ENCODE measurements at places on chromosomes 6 and 20. TPM values are rescaled to one million over a fixed set of nuclear protein-coding genes. Genes with fewer than 3 reads are reported as not detected.

The CABLES2 gene
- polyA plus RNA-seq: 2.9 TPM

The STX11 gene
- polyA plus RNA-seq: 9.0 TPM

The CDH26 gene
- polyA plus RNA-seq: 0.45 TPM

The STMND1 gene
- not detected for polyA plus RNA-seq

The C20orf204 gene
- 0.49 TPM for polyA plus RNA-seq

The CRISP3 gene
- polyA plus RNA-seq: 0.06 TPM

The SYCP2 gene
- polyA plus RNA-seq: 0.75 TPM

The DLK2 gene
- polyA plus RNA-seq: 4.5 TPM

The SIRPG gene
- 0.10 TPM for polyA plus RNA-seq

The SPEF1 gene
- 0.29 TPM for polyA plus RNA-seq

The LHFPL5 gene
- polyA plus RNA-seq: not detected

The POM121L2 gene
- polyA plus RNA-seq: not detected

The FOXA2 gene
- polyA plus RNA-seq: not detected

The PRICKLE4 gene
- polyA plus RNA-seq: 6.1 TPM

The LGSN gene
- polyA plus RNA-seq: not detected

The LY6G6C gene
- polyA plus RNA-seq: not detected

The PHIP gene
- 3.1 TPM for polyA plus RNA-seq

The SSTR4 gene
- polyA plus RNA-seq: not detected

The PPIL6 gene
- polyA plus RNA-seq: 2.0 TPM

The SLC17A2 gene
- polyA plus RNA-seq: not detected

The REM1 gene
- polyA plus RNA-seq: 3.9 TPM

The PACRG gene
- polyA plus RNA-seq: 5.3 TPM

The TREM1 gene
- polyA plus RNA-seq: not detected

The CFAP206 gene
- polyA plus RNA-seq: 0.09 TPM
